ENCODE measurements at places on chromosomes 6 and 20.
A peak's percentile ranks its signal among the peaks of the same experiment; 100 is the strongest.

DNA sequence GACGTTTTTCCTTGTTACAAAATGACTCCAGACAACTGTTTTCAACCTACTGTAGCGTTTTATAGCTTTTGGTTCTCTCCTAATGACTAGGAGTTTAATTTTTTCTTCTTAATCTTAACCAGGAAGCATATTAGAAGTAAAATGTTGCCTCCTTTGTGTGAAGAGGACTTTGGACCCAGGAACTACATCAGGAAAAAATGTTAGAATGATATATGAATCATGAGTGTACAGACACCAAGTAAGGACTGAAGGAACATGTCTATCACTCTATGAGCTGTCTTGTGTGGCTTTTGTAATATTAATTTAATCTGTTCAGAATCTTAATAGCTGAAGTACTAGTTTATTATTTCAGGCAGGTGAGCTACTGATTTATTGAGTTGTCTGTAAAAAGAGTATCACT is 71.0 kb upstream of the MARCKS start:
- no peak for DNase-seq

DNA sequence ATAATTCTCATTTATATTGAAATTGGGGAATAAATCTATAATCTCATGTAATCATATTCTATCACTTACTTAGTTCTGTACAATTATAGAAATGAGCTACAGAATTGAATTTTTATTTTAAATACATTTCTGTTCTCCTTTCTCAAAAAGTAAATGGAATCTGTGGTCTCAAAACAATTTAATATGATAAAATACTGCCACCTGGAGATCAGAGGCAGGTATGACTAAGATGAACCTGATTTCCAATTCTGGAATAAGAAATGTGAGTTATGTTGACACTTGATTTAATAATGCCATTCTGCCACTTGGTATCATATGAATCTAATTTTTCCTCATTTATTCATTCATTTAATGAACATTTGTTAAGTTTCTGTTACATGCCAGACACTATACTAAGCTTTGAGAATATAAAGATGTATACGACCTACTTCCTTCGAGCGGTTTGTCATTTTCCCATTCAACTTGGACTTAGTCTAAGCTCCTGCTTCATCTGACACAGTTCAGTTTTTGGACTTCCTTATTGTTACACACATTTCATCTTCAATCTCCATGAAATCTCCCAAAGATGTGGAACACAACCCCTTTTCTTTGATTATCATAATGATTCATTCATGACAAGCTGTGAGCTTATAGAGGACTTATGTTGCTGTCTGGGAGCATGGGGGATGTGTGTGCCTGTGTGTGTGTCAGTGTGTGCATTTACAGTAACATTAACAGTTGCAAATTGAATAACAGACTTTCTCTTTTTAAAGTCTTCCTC is 7.5 kb upstream of the CCDC28A start:
- no peak for DNase-seq

- DNase-seq, result no peak
These were observed 136.6 kb downstream of the MTHFD1L start for GRCh38 chr6:151002057-151002450.

DNA sequence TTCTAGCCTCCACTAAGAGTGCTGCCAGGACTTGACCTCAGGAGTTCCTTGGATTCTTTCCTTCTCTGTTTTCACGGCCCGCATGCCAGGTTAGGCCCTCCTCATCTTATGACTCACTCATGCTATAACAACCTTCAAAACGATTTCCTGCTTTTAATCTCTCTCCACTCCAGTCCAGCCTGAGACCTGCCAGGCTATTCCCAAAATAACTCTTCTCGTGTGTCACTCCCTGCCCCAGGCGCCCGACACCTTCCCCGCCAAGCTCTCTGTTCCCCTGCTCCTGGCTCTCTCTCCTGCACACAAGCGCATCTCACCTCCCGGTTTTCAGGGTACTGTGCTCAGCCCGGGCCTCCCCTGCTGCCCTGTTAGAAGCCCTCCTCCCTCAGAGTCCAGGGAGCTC is 64.1 kb upstream of the RPS6KA2 start:
- no peak for DNase-seq

GRCh38 chr6:56532766-56533551 is 109.7 kb downstream of the DST start:
- DNase-seq, result no peak

- no peak for DNase-seq
These were observed 214.0 kb upstream of the EXOC2 start for GRCh38 chr6:906920-907319.

DNA sequence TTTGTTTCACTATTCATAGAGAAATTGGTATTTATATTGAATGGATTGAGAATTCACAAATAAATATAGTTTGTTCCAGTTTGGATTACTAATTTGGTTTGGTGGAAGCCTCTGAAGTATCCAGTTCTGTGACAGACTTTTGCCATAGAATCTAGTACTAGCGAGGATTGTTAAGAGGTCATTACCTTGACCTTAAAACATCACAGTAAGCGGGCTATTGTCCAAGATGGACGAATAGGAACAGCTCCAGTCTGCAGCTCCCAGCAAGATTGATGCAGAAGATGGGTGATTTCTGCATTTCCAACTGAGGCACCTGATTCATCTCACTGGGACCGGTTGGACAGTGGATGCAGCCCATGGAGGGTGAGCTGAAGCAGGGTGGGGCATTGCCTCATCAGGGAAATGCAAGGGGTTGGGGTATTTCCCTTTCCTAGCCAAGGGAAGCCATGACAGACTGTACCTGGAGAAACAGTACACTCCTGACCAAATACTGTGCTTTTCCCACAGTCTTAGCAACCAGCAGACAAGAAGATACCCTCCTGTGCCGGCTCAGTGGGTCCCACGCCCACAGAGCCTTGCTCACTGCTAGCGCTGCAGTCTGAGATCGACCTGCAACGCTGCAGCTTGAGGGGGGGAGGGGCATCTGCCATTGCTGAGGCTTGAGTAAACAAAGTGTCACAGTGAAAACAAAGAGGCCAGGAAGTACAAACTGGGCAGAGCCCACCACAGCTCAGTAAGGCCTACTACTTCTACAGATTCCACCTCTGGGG is 66.4 kb upstream of the NEDD9 start:
- no peak for DNase-seq

DNA sequence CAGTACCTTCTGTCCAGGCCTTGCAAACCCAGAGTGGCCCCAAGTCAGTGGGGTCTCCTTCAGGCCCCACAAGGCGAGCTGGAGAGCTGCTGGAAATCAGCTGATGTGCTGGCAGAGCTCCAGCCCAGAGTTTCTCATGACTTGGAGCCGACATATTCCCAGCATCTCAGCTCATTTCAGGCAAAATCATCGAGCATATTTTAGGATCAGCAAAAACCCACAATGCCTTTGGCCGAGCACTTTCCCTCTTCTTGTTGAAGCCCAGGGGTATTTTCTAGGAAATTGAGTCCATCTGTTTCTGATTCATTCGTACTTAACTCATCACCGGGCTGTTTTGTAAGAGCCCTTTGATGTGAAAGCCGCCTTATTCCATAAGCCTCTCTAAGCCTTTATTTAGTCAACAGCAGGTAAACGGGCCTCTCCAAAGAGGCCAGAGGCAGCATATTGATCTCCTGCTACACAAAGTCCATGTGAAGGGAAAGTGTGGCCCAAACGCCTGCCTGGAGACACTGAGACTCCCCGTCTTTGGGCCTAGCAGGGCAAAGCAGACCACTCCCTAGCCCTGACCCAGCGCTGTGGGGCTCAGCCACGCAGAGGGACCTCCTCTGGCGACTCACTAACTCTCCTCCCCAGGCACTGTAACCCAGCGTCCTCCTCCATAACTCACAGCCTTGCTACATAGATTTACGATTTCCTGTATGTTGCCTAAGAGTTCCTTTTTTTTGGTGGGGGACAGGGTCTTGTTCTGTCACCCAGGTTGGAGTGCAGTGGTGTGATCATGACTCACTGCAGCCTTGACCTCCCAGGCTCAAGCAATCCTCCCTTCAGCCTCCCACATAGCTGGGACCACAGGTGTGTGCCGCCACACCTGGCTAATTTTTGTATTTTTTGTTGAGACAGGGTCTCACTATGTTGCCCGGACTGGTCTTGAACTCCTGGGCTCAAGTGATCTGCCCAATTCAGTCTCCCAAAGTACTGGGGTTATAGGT is 12.1 kb upstream of the C20orf203 start:
- DNase-seq, result no peak

- DNase-seq, result no peak
These were observed 16.1 kb upstream of the DOK5 start for GRCh38 chr20:54459279-54459678.

GRCh38 chr20:11111191-11111590 is 437.4 kb upstream of the JAG1 start:
- DNase-seq, result no peak

GRCh38 chr6:54085541-54085940 is 25.7 kb upstream of the MLIP start:
- DNase-seq, result no peak

DNA sequence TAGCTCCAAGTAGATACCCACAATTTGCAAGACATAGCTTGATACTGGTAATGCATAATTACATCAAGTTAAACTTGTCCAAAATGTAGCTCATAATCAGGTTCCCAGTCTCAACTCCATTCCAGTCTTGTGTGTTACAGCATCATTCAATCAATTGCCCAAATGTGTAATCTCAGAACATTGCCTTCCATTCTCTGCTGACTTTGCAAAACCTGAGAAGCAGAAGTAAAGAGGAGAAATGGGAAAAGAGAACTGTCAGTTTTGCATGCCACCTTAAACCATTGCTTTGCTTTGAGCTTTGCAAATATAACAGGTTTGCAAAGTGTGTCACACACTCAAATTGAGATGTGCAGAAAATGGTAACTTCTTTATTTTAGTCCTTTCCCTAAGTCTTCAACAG is 40.3 kb upstream of the CNKSR3 start:
- DNase-seq, result no peak

DNA sequence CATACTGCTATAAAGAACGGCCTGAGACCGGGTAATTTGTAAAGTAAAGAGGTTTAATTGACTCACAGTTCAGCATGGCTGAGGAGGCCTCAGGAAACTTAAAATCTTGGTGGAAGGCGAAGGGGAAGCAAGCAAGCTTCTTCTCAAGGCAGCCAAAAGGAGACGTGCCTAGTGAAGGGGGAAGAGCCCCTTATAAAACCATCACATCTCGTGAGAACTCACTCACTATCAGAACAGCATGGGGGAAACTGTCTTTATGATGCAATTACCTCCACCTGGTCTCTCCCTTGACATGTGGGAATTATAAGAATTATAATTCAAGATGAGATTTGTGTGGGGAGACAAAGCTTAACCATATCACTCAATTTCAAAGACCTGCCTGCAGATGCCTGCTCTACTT is 447.0 kb downstream of the EYS start:
- DNase-seq, result no peak

- DNase-seq, result peak; percentile 34
These were observed 17.4 kb downstream of the ADNP start for GRCh38 chr20:50913690-50914375.

- DNase-seq, result no peak
These were observed 662.8 kb downstream of the TBC1D32 start for GRCh38 chr6:120671519-120671918.

DNA sequence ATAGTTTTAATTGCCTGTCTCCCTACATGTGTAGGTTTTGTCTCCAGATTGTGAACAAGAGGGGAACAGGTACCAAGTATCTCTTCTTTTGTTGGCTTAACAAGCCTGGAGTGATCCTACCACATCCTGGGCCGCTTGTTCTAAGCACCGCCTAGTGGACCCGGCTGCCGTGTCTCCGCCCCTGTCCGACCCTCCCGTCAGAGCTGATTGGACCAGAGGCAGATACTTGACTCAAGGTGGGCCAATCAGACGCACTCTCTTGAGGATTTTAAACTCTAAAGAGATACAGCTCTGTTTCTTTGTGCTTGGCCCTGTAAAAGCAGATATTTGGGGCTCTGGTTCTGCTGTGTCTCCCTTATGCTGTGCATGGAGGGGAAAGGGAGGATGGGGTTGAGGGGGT is 68.2 kb downstream of the PRDM1 start:
- DNase-seq, result no peak

GRCh38 chr6:97947841-97948240 is 664.8 kb upstream of the MMS22L start:
- peak; percentile 2 for DNase-seq

DNA sequence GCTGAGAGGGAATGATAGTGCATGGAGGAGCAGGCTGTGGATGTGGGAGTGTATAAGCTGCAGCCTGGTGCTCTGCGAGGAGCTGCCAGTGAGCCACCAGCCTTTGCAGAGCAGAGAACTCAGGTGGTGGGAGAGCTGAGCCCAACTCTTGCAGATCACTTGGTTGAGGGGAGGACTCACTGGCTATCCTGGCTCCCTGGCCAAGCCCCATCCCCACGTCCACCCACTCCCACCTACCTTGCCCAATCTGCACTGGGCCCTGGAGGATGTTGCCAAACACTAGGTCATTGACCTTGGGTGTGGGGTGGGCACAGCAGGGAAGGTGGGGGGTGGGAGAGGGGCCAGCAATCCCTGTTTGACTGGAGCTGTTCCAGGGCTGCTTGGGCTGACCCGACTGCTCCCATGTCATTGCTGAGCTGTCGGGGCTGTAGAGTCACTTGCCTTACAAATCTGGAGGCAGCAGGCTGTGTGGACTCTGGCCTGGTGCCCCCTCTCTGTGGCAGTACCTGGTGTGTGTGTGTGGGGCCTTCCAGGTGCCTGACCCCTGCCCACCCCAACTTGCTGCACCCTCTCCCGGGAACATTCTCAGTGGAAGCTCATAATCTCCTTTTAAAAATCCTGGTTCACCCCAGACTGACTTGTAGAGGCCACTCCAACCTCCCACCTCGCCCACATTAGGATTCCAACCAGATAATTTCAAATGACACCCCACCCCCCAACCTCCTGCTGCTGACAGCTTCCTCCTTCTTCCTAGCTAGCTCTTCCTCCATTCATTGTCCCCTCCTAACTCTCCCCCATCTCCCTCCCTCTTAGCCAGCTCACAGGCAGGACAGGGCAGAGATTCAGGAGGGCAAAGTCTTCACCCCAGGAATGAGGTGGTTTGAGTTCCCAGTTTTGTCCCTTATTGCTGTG is 162.3 kb downstream of the MRPL14 start:
- DNase-seq, result no peak

Measured in HS-27A (cell line).